Activated CD4-positive, alpha-beta T cell treated with anti-CD3 and anti-CD28 coated beads, Interleukin-10, Interleukin-2, amounts not matched to agents 100 ng/mL and 50 ng/mL, durations not matched to agents 16 hours and 8 hours (primary cell): ENCODE measurements at places on chromosomes 1 and 21.

DNA sequence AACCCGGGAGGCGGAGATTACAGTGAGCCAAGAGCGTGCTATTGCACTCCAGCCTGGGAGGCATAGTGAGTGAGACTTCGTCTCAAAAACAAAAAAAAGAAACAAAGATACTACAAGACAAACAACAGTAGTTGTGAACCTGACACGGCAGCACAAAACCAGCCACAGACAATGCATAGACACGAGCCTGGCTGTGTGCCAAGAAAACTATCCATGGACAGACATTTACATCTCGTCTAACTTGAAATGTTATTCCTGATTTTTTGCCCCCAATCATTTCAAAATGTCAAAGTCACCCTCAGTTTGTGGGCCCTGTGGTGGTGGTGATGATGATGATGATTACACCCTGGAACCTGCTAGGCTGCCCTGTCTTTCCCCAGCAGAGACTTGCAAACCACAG, 6.3 kb downstream of the KLHL21 start:
- no peak for DNase-seq

GRCh38 chr1:1119272-1119890, 3.5 kb upstream of the C1orf159 start:
- no peak for DNase-seq

DNA sequence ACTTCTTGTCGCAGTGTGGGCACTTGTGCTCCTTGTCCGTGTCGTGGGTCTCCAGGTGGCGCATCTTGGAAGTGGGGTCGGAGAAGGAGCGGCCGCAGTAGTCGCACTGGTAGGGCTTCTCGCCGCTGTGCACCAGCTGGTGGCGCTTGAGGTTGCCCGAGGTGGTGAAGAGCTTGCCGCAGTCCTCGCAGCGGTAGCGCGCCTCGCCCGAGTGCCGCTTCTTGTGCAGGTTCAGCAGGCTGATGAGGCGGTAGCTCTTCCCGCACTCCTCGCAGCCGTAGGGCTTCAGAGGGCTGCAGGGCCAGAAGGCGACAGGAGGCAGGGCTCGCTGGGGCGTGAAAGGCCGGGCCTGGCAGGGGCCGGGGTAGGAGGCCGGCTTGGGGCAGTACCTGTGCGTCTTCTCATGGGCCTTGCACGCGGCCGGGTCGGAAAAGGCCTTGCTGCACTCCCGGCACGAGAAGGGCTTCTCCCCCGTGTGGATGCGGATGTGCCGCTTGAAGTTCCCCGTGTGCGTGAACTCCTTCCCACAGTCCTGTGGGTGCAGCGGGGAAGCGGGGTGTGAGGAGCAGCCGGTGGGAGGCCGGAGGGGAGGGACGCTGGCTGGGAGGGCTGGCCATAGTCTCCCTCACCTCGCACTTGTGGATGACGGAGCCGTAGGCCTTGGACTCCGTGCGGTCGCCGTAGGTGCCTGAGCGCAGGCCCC, 31.4 kb downstream of the ZBTB17 start:
- DNase-seq: no peak

GRCh38 chr1:21638531-21639341, 30.4 kb downstream of the RAP1GAP start:
- DNase-seq: peak; percentile 52

- DNase-seq: no peak
Observed at GRCh38 chr1:22340066-22340465, 111.6 kb upstream of the ZBTB40 start.

- no peak for DNase-seq
Observed at GRCh38 chr1:230855886-230856285, 12.4 kb downstream of the C1orf198 start.

- DNase-seq: no peak
Observed at GRCh38 chr1:234889643-234890042, 239.0 kb downstream of the TOMM20 start.

DNA sequence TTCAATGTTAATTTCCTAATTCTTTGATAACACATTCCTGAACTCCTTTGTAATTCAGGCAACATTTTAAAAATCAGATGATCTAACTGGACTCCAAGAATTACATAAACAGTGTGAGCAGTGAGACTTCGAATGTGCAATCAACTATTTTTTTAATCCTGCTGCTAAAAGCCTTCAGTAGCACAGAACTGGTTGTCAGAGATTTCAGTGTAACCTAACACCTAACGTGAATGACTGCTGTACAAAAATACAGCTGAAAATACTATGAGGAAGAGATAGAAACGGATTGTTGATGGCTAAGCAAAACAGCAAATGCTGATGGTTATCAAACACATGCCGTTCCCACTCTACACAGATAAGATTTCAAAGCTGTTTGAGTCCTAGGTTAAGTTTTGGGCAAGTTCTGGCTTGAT, 46.1 kb downstream of the APP start:
- DNase-seq: no peak

GRCh38 chr1:45326627-45327623, at the start of gene HPDL:
TSS of gene HPDL (plus strand) at chr1:45326895. CDS start at chr1:45327149, 254 bp downstream.
- DNase-seq: peak; percentile 87

DNA sequence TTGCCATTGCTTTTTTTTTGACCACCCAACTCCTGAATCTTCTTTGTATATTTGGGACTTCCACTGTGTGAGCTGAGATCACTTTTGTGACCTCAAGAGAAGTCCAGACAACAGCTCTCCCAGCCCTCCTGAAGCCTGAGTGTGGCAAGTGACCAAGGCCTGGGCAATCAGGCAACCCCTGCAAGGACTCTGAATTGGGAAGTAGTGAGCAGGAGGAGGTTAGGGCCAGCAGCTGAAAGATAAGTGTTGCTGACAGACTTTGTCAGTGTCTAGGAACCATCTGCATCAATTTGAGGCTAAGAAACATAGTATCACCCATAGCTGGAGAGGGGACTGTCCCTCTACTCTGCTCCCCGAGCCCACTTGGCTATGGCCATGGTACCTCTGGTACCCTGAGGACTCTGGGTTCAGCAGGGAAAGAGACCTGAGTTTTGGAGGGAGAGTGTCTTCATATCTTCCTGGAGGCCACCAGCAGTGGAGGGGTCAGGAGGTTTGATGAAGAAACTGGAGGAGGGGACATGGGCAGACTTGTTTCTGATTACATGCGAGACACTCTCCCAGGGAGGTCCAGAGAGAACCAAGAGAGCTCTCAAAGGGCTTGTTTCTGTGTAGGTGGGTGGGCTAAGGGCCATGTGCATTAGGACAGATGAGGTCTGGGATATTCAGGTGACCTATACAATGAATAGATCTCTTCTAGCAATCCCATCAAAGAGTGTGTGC, 147.0 kb upstream of the DNAH14 start:
- no peak for DNase-seq

- DNase-seq: no peak
Observed at GRCh38 chr1:113576271-113576670, 183.0 kb downstream of the PHTF1 start.

- DNase-seq: no peak
Observed at GRCh38 chr21:32370998-32371766, 21.6 kb downstream of the URB1 start.

GRCh38 chr21:27776925-27777553, 810.2 kb upstream of the ADAMTS5 start:
- no peak for DNase-seq

GRCh38 chr1:194485432-194485831, 1299.0 kb upstream of the B3GALT2 start:
- DNase-seq: peak; percentile 5

GRCh38 chr21:43645136-43645891, 14.0 kb downstream of the HSF2BP start:
- peak; percentile 40 for DNase-seq

GRCh38 chr1:44338136-44338535, 16.9 kb downstream of the ERI3 start:
- DNase-seq: no peak

GRCh38 chr1:184145083-184145482, 93.6 kb downstream of the TSEN15 start:
- DNase-seq: no peak

DNA sequence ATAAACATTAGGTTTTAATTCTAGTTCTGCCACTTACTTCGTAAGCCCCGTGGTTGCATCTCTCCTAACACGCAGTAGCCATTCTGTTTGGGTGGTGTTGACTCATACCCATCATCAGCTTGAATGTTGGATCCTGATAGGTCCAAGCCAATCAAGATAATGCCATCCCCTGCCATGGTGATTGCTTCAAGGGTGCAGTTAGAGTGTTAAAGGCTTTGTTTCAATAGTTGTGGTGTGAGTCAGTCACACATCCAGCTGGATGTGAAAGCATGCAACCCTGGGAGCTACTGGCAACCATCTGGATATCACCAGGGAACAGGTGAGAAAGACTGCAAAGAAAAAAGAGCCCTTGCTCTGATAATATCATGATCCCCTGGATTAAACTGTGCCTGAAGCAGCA, 69.1 kb downstream of the OMA1 start:
- no peak for DNase-seq

DNA sequence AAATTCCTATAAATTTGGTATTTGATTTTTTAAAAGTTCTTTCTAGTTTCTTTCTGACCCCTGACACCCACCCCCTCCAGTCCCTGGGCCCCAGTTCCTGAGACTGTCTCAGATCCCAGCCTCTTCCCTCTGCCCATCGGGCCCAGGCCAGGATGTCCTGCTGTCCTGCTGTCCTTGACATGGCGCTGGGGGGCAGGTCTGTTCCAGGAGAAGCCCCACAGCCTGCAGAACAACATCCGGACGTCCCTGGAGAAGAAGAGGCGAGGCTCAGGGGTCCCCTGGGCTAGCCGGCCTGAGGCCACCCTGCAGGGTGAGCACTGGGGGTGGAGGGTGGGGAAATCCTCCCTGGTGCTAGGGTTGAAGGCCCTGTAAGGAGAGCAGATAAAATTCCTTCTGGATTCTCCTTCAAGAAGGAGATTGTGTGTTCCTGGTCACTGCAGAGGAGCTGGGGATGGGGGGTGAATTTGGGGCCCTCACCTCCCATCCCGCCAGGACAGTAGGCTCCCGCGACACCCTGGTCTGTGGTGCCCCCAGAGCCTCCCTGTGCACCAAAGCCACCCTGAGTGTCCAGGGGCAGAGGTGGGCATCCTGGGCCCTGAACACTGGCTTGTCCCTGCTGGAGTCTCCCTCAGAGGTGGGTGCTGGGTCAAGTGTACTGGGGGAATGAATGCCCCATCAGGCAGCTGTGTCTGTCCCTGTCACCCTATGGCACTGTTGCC, 45.0 kb downstream of the DISP3 start:
- no peak for DNase-seq

DNA sequence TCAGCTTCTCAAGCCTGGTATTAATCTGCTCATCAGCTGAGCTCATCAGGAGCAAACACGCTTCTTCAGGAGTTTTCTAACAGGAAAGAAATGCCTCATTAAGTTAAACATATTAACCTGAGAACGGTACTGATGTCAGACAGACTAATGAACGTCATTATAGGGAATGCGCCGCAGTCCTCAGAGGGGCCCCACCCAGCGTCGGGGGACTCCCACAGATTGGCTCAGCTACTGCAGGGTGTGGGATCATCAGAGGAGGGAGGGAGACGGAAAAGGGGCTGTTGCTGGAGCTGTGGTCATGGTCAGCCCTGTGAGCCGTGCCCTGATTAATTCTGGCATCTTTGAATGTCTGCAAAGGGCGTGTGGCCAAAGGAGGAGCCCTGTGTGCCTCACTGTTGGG, 348.5 kb downstream of the PTPRU start:
- DNase-seq: no peak

- DNase-seq: no peak
Observed at GRCh38 chr21:32966120-32966519, 59.6 kb upstream of the OLIG2 start.

DNA sequence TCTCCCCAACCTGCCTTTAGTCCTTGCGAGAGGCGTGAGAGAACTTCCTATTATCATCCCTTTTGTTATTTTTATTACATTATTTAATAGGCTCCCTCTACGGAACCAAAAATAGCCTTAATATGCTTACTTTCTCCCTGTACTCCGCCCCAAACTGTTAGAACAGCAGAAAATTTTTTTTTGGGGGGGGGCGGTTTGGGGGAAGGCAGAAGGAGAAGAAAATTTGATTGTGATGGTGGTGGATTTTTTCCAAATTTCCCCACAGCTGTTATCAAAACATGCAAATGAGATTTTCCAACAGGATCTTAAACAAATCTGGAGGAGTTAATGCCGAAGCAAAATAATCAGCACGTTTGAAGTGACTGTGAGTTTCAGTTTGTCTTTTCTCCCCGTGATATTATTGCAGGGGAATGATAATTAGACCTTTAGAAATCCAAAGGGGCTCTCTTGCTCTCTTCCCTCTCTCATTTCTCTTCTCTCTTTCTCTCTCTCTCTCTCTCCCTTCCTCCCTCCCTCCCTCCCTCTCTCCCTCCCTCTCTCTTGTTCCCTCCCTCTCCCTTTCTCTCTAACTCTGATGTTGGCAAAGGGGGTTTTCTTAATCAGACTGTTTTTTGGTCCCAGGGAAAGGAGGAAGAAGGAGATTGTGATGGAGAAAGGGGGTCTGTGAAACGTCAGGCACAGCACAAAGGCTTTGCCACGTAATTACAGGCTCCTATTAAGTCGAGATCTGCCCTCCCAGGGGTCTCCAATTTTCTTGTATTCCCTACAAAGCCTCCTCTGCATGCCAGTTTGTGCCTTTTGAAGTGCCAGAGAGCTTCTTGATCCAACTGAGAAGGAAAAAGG, 1.1 kb upstream of the PRRX1 start:
- DNase-seq: no peak

DNA sequence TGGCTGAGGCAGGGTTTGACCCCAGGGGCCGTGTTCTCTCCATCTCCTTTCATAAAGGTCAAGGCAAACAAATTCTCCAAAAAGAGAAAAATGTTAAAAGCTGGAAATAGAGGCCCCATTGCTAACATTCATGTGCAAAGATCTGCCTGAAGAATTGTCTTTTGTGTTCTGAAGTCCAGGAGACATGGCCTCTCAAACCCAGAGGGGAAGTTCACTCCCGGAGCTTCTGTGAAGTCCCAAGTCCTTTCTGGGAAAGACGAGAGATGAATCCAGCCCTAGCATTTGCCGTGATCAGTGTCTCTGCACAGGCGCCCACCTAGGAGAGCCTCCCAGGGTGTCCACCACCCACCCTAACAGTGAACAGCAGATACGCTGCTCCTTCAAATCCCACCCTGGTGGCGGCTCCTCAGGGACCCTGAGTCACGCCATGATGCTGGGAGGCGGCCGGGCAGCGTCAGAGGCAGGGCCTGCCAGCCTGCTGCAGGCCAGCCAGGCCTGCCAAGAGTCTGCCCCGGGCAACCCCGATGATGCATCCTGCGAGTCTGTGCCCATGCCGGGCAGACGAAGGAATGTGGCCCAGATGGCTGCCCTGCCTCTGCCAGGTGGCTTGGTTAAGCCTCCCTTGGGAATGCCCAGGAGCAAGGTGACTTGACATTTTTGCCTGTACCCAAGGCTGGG, 5.2 kb upstream of the C2CD2 start:
- DNase-seq: no peak

DNA sequence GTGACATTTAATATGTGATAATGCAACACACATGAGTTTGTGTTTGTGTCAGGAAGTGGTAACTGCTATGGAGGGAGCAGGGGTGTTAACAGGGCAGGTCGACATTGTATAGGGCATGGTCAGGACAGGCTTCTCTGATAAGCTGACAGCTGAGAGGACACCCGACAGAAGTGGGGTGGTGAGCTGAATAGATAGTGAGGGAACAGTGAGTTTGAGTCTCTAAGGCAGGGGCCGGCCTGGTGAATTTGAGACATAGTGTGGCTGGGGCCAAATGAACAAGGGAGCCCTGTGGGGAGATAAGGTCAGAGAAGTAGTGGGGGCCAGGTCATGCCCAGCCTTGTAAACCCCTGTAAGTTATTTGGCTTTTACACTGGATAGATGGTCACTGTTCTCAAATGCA, 217.4 kb upstream of the KIAA0040 start:
- no peak for DNase-seq
